Mammary epithelial cell (primary cell): ENCODE measurements at places on chromosomes 1 and 21.

DNA sequence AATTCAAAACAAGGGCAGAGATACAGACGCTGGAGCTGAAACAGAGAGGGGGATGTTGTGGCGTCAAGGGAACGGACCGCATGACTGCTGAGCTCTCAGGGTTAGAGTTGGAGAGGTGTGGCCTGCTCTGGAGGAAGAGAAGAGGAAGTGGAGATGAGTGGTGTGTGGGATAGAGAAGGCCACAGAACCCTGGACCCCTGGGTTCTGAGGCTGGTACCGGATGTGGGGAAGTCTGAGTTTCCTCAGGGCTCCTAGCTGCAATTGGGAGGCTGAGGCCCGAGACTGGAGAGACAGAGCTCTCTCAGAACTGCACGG, 1.8 kb downstream of the BCAN start:
- no peak for DNase-seq

DNA sequence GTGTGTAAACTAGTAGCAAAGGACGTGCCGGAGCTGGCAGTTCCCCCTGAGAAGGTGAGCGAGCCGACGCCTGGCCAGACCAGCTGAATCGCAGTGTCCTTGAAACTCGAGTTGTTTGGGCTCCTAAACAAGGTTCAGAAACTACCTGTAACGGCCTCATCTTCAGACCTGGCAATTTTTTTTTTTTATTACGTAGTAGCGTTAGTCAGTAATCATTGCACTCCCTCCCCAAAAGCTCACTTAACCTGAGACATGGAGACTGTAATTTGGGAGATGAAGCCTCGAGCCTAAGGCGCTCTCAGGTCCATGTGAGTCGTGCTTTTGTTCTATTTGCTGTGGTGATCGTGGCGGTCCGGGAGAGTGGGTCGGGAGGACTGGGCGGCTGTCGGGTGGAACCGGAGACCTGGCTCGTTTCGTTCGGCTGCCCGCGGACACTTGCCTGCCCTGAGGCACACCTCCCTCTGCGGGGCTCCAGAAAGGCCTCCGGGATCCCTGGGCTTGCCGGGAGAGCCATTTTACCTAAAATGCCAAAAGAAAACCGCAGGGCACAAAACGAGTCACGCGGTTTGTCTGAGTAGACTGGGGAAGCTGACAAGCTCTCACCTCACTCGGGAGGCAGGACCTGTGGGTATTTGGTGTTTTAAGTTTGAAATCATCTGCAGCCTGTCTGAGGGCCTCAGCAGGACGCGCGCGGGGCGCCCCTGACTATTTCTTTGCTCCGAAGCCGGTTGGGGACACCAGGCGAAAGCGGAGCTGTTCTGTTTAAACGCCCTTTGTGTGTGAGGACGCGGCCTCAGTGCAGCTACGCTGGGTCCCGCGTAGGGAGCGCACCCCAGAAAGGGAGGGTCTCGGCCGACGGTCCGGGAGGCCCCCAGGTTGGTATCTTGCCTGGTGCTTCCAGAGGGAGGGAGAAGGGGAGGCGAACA, 722 bp downstream of the LHX8 start:
- no peak for DNase-seq

- no peak for DNase-seq
These were observed 1.5 kb downstream of the KIF1B start for GRCh38 chr1:10211805-10212410.

GRCh38 chr1:220889333-220889732, 10.1 kb downstream of the HLX start:
- no peak for DNase-seq

- no peak for DNase-seq
These were observed 49.0 kb downstream of the MAGI3 start for GRCh38 chr1:113439277-113439670.
